ENCODE measurements at places on chromosomes 1 and 21.

DNA sequence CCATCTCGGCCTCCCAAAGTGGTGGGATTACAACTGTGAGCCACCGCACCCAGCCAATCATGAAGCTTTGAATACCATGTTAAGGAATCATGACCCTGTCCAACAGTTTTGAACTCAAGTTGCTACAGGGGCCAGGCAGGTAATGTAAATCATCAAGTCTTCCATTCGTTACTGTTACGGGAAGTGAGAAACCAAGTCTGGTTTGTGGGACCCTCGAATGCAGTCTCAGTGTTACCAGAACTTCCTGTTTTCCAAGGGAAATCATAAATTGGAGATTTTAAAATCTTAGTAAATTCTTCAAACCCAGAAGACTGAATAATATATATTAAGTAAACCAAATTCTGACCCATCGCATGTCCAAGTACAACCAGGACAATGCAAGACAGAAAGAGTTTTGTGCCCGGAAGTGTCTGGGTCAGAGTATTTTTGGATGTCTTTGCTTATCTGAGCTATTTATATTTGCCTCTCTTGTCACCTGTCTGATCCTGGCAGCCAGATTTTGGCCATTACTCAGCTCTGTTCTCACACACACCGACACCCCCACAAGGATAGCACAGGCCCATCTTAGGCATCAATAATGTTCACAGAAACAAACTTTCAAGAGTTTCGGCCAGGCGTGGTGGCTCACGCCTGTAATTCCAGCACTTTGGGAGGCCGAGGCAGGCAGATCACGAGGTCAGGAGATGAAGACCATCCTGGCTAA lies 8.8 kb downstream of the ATP5IF1 start:
- DNase-seq = no peak

GRCh38 chr21:42561762-42562650 lies 48.4 kb downstream of the SLC37A1 start:
- no peak for DNase-seq

- DNase-seq = no peak
Measured at GRCh38 chr1:162206749-162207635, 137.5 kb downstream of the NOS1AP start.

DNA sequence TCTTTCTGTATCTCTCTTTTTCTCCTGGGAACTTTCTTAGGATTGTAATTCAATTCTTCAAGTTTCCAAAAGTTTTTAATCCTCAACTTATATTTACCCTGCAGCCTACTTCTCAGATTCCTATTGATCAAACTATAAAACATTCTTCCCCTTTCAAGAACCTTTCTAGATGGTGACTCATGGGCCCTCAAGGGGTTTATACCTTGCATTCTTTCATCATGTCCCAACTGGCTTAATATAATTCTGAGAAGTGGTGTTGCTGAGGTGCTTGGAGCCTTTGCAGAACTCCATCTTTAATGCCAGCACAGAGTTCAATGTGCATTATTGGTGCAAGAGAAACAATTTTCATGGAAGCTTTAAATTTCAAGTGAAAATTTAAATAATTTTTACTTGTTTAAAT lies 273.4 kb downstream of the VAV3 start:
- no peak for DNase-seq

DNA sequence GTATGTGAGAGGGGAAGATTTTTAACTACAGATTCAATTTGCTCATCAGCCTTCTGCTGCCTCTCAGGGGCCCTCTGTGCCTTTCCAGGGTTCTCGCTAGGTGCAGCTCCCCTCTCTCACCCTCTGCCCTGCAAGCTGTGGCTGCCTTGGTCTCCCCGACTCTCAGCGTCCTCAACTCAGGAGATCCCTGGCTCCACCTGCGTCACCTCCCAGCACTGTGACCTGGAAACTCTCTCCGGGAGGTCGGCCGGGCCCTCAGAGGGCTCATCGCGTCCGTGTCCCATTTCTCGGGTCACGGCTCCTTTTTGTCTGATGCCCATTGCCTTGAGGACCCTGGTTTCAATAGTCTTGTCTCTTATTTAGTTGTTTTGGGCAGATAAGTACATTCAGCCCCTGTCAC lies 63.5 kb upstream of the ADARB1 start:
- no peak for DNase-seq

- DNase-seq = no peak
Measured at GRCh38 chr21:42669041-42669440, 15.6 kb downstream of the PDE9A start.

DNA sequence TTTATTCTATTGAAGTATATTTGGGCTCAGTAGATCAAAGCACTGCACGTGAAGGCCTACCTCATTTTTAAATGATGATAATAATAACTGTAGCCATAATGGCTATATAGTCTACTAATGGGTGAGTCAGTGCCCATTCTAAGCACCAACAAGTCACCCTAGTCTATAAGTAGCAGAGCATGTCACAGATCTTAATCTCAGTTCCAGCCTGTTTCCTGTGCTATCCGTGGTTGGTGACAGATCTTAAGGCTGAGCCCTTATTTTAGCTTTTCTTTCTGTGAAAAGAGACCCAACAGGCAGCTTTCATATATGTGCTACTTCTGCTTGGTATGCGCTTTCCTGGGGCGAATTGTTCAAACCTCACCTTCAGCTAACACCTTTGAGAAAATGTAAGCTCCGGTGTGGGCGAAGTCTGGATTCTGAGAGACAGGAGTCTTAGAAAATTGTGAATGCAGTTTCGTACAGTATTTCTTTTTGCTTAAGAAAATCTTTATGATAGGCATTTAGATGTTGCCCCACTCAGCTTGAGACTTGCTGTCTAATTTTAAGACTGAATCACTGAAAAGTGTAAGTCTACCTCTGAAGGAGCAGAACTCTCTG lies 59.6 kb downstream of the FMN2 start:
- no peak for DNase-seq

DNA sequence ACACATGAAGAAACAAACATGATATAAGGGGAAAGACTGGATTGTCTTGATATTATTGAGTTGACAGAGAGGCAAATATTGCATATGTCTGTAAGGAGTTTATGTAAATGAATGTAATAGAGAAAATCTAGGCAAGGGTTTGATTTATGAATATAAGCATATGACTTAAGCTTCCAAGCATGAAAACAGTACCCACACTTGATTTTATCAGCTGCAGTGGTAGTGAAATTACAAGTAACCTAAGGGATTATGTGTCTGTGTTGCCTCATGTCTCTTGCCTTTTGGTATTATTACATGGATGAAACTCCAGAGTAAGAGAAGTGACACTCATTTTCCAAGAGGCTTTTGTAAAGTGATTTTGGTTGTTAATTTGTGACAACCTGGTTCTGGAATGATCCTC lies 1678.9 kb downstream of the KCNT2 start:
- DNase-seq = no peak
